Right atrium auricular region (tissue), 2 donors: ENCODE measurements at places on chromosomes 12 and 14. TPM values are rescaled to one million over a fixed set of nuclear protein-coding genes. Genes with fewer than 3 reads are reported as not detected.

DNA sequence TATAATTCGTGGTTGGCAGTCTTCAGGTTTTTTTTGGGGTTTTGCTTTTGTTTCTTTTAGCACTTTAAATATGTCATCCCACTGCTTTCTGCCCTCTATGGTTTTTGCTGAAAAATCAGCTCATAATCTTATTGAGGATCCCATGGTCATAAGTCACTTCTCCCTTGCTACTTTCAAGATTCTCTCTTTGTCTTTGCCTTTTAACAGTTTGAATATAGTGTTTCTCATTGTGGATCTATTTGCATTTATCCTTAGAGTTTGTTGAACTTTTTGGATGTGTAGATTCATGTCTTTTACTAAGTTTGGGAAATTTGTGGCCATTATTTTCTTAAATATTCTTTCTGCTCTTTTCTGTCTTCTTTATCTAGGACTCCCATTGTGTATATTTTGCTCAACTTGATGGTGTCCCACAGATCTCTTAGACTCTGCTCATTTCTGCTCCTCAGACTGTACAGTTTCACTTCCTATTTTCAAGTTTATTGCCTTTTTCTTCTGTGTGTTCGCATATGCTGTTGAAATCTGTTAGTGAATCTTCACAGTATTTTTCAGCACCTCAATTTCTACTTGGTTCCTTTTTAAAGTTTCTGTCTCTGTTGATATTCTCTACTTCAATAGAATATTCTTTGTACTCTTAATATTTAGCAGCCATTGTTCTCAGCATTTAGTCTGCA, 70.8 kb downstream of the WNK1 start:
- H3K36me3 ChIP-seq, result peaks cover 7% of the 10 kb centered on the region
- H3K4me1 ChIP-seq, result peaks cover 38% of the 10 kb centered on the region
- H3K27me3 ChIP-seq, result no peaks in the 10 kb centered on the region
- no peak for DNase-seq
- H3K4me3 ChIP-seq, result no peak overlapping the region

GRCh38 chr14:52061390-52061789, 7.5 kb downstream of the NID2 start:
- no peaks in the 10 kb centered on the region for H3K4me1 ChIP-seq
- H3K36me3 ChIP-seq, result peaks cover 7% of the 10 kb centered on the region
- DNase-seq, result no peak
- peak overlapping the region; percentile 71 for H3K27ac ChIP-seq

DNA sequence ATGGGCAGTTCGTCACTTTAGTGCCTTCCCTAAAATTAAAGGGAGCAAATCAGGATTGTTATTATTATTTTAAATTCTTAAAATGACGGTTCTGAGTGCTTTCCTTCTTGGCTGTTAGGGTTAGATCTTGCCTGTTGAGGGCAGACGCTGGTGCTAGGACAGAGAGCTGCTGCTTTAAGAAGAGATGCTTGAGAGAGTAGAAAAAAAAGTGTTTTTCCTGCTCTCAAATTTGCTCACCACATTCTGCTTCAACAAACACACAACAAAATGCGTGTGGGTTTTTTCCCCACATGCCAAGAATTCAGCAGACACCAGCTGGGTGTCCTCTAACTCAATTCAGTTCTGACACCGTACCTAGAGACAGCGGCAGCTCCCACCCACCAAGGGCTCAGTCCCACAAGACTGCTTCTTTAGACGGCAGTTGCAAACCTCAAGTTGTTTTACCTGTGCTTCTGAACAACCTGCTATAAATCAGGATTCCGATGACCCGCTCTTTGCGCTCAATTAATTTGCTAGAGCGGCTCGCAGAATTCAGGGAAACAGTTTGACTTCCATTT, 75.8 kb upstream of the RIN3 start:
- H3K36me3 ChIP-seq, result no peaks in the 10 kb centered on the region
- no peak for DNase-seq
- H3K4me3 ChIP-seq, result no peak overlapping the region
- H3K27ac ChIP-seq, result no peak overlapping the region

GRCh38 chr12:101299346-101299745, 19.4 kb downstream of the UTP20 start:
- no peak for DNase-seq
- no peaks in the 10 kb centered on the region for H3K27me3 ChIP-seq
- no peaks in the 10 kb centered on the region for H3K4me1 ChIP-seq
- H3K36me3 ChIP-seq, result peaks cover 52% of the 10 kb centered on the region
- H3K4me3 ChIP-seq, result no peak overlapping the region
- H3K27ac ChIP-seq, result no peak overlapping the region

DNA sequence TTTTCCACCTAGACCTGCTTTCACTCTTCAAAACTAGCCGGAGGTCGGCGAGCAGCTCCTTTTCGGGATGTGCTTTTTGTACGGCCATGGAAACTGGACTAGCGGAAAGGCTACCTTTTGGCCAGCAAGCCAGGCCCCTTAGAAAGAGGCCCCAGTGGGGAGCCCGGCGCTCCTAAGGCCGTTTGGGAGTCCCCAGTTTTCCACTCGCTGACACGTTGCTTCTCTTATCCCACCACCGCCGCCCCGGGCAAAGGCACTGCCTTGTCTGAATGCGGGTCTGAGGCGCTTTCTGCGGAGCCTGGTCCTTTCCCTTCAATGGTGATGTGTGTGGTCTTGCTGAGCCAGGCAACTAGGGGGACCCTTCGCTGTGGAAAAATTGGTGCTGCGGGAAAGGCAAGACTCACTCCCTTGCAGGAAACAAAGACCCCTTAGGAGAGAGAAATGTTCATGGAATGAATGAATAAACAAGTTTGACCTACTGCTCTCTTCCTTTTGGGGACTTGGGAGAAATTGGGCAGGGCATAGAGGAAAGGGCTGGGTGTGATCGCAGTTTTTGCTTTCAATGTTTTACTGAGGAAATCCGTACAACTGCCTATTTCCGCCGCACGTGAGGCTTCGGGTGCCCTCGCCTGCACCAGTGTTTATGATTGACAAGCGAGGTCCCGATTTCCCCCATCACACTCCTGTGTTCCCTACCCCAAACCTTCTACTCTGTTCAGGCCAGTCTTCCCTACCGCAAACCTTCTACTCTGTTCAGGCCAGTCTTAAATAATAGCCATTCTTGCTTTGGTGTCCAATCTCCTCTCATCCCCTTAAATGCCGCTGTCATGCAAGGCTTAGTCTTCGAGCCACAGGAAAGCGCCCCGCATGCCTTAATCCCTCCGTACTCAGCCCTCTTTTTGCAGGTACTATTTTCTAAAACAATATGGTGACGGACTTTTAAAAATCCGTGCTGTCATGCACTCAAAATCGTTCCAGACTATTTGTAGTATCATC, 1.0 kb upstream of the SLC38A2 start:
- H3K4me1 ChIP-seq, result peaks cover 32% of the 10 kb centered on the region
- H3K27ac ChIP-seq, result peak overlapping the region; percentile 100
- H3K4me3 ChIP-seq, result peak overlapping the region; percentile 99
- no peaks in the 10 kb centered on the region for H3K27me3 ChIP-seq

Gene ACRBP
- not detected for total RNA-seq

DNA sequence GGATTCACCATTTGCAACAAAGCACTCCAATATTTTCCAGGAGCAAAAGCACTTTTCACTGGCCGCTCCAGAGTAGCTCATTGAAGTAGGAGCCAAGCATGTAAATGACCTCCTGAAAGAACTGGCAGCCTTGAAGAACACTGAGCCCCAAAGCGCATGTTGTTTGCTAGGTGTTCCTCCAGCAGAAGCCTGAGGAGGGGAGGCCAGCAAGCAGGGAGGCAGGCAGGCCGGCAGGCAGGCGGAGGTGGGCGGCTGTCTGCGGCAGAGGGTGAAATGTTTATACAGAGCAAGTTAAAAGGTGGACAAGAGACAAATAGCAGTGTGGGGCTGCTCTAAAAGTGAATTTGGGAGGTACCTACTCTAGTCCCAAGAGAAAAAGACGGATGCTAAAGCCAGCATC, 439.4 kb downstream of the CCDC91 start:
- no peak for DNase-seq
- H3K27me3 ChIP-seq, result no peaks in the 10 kb centered on the region
- H3K4me1 ChIP-seq, result no peaks in the 10 kb centered on the region
- H3K4me3 ChIP-seq, result no peak overlapping the region
- H3K27ac ChIP-seq, result no peak overlapping the region

DNA sequence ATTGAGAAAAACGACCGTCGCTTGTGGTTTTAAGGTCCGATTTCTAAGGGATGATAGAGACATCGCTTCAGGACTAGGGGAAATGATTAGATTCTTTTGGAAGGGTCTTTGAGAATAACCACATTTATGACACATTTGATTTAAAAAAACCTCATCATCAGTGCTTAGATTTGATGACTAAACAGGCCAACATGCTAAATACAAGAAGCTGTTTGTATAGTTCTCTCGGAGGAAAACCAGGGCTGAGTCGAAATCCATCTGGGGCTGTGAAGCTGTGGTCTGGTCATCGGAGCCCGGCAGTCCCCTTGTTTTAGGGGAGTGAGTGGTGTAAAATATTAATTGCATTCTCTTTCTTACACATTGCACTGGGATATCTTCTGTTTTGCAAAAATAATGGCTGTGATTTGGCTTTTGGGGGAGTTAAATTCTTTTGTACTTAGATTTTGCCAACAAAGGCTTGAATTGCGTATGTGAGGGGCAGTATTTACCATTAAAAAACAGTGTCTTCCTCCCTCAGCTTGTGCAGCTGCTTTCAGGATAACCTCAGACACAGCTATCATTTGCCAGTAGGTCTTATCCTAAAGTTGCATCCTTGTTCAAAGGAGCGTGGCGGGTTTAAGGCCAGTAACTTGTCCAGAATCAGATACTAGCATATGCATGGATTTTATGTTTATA, 550 bp downstream of the GNG2 start:
- peak overlapping the region; percentile 28 for H3K27ac ChIP-seq
- H3K36me3 ChIP-seq, result no peaks in the 10 kb centered on the region
- DNase-seq, result no peak
- no peaks in the 10 kb centered on the region for H3K27me3 ChIP-seq
